ENCODE measurements at places on chromosomes 16 and 17. TPM values are rescaled to one million over a fixed set of nuclear protein-coding genes. Genes with fewer than 3 reads are reported as not detected.

DNA sequence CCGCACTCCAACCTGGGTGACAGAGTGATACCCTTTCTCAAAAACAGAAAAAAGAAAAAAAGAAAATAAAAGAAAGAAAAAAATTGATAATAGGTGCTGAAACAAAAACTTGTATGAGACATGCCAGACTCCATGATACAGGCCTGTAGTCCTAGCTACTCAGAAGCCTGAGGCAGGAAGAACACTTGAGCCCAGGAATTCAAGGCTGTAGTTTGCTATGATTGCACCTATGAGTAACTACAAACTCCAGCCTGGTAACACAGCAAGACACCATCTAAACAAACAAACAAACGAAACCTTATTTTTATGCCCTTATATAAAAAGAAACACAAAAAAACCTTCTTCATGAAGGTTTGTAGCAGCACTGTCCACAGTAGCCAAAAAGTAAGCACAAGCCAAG is 5.0 kb upstream of the CMTM4 start:
- no peak for DNase-seq

ZC3H7A gene
- total RNA-seq, result 31.6 TPM

RMI2 gene
- 33.0 TPM for total RNA-seq

DNA sequence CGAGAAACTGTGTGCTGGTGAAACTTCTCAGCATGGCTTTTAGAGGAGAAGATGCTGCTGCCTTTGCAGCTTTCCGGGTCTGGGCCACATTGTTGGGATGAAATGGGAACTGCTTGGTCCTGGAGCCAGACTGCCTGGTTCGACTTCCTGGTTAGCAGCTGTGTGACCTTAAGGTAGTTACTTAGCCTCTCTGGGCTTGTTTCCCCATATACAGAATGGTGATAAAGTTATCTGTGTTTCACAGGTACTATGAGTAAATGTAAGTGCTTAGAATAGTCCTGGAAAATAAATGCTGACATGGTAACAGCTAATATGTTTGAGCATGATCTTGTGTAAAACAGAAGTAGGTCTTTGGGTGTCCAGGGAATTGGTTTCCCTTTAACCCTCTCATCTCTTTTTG is 26.3 kb downstream of the AKAP1 start:
- no peak for DNase-seq

- DNase-seq, result no peak
Measured at GRCh38 chr16:72468582-72468981, 296.6 kb upstream of the PMFBP1 start.

DNA sequence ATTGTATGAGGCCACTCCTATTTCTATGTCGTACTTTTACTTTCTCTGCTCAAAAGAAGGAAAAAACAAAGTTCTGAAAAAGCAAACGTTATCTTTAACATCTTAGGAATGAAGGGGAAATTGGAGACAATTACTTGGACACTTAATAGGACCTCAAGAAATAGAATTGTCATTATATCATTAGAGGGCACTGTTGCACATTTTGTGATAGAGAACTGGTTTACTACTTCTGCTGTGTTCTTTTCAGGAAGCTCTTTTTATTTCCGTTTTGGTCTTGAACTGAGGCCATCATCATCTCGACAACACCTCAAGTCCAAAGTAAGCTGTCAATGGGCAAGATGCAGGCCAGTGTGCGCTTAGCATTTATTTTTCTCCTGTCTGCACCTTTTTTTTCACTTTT is 14.6 kb downstream of the COG4 start:
- no peak for DNase-seq

DNA sequence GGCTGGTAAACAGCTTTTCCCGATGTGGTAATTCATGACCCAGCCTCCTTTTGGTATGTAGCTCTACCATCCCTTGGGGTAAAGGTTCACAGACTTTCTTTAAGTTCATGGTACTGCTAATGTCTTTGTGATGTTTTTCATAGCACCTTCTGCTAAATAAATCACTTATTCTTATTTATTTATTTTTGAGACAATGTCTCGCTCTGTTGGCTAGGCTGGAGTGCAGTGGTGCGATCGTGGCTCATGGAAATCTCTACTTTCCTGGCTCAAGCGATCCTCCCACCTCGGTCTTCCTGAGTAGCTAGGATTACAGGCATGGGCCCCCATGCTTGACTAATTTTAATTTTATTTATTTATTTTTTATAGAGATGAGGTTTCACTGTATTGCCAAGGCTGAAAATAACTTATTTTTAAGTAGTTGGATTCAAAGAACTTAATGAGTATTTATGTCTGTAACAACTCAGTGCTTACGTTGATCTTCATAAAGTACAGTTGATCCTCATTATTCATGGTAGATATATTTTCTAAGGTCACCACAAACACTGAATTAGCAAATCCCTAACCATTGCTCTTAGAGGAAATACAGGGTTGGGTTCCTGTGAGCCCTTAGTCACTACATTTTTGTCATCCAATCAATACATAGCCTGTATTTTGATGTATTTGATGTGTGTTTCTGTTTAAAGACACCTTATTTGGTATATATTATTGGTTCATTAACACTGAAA is 97.1 kb downstream of the SHISA9 start:
- DNase-seq, result no peak

- DNase-seq, result no peak
Measured at GRCh38 chr16:83706394-83706793, 101.4 kb upstream of the HSBP1 start.

MAP3K3 gene
- total RNA-seq, result 24.2 TPM

MEOX1 gene
- 44.6 TPM for total RNA-seq

- no peak for DNase-seq
Measured at GRCh38 chr16:50185005-50185505, 31.9 kb downstream of the TENT4B start.

DNA sequence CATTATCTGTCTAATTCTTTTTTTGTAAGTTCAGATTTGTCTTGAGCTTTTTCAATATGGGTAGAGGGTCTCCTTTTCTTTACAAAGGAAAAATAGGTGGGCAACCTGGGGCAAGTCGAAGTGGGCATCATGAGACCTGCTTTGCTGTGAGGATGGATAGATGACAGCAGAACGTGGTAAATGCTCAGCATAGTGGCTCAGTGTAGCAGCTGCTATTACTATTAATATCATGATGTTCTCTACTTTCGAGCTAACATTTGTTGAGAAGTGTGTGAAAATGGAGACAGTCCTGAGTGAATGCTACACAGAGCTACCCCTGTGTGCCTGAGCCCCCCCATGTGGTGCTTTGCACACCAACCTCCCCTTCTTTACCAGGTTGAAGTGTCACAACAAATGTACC is 39.0 kb upstream of the LGALS9 start:
- no peak for DNase-seq

SLC9A5 gene
- 1.7 TPM for total RNA-seq

FOXC2 gene
- total RNA-seq, result 3.0 TPM

- DNase-seq, result no peak
Measured at GRCh38 chr16:28915181-28915580, 9.9 kb downstream of the RABEP2 start.

DNA sequence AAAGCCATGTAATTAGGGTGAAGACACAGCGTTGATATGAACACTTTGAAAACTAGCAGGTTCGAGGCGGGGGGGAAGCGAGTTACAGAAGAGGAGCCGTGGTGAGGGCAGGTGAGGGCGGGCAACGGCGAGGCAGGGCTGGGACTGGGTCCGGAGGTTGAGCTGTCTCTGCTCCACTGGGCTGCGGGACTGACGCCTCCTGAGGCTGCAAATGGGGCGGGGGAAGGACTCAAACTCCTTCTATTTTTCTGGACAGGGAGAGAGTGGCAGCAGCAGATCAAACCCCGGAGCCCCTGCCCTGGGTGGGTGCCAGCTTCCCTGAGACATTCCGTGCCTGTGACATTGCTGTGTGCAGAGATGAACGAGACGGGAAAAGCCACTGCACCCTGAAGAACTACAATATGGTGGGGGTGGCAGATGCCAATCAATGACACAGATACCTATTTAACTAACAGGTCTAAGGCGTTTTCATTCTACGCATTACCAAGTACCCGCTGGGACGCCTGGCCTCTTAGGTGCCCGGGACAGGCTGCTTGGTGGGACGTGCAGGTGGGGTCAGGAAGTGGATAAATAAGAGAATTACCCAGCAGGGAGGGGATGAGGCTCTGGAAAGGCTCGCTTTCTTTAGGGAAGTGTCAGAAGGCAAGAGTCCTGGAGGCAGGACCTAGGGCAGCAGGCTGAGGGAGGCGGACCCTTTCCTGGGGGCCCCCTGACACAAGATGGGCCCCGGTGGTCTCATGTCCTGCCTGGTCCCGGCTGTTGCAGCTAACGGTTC is 30.4 kb downstream of the RPH3AL start:
- no peak for DNase-seq

DNA sequence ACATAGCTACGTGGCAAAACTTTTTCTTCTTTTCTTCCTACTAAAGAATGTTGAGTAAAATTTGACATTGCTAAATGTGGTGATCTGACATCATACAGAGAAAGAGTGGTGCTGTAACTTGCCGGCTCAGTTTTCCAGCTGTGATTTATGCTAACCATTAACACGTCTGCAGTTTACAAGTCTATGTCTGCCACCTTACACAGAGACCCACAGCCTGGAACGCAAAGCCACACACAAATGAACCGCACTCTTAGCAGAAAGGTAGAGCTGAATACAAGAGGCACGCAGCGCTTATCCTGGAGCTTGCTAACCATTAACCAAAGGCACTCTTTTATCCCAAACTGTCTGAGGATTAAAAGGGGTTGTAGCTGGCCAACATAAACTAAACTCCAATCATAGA is 31.9 kb downstream of the CACNG1 start:
- no peak for DNase-seq

DNA sequence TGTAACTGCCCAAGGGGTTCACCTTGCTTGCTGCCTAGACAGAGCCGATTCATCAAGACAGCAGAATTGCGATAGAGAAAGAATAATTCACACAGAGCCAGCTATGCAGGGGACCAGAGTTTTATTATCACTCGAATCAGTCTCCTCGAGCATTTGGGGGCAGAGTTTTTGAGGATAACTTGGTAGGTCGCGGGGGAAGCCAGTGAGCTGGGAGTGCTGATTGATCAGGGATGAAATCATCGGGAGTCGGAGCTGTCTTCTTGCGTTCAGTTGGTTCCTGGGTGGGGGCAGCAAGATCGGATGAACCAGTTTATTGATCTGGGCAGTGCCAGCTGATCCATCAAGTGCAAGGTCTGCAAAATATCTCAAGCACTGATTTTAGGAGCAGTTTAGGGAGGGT is 9.1 kb downstream of the ITGAM start:
- no peak for DNase-seq

All from SJCRH30 (cell line).